GM04504 (cell line): ENCODE measurements at places on chromosomes 1 and 21.

DNA sequence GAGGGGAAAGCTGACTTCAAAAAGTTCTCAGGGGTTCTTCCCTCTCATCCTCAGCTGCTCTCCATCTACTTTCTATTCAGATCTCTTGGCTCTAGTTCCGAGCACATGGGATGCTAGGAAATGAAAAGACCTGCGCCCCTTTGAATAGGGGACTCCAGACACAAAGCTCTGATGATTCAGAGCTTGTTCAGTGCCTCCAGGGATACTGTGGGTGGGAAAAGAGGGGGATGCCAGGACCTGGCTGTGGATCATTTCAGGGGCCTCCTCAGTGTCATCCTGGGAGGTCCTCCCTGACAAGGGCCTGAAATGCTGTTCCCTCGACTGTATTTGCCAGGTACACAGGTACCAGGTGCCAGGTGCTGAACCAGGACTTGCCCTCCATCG, 943 bp upstream of the KIAA0040 start:
- DNase-seq, result no peak

GRCh38 chr1:108947871-108948525, 15.3 kb downstream of the CLCC1 start:
- DNase-seq, result no peak

DNA sequence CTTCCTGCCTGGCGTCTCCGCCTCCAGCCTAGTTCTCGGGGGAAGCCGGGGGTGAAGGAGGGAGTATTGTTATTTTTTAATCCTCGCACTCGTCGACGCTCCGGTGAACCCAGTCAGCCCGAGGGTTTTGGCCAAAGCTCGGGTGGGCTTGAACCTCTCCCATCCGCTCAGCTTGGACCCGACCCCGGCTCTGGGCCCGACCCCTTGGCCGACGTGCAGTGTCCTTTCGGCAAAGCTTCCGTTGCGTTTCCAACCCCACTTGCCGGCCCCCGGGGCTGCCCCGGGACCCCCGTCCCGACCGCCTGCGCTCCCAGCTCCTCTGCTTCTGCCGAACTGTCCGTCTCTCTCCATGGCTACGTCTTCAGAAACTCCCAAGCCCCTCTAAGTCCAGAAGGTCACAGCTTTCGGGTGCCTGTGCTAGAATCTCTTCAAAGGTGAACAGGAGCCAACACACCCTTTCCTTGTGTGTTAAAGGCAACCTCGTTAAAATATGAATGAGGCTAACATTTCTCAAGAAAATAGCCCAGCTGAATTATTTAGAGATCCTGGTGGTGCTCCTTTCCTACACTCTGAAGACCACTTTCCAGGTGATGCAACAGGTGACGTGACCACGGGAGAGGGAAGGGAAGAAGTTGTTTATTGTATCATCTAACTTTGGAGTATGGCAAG, 647 bp downstream of the DESI2 start:
- DNase-seq, result no peak

DNA sequence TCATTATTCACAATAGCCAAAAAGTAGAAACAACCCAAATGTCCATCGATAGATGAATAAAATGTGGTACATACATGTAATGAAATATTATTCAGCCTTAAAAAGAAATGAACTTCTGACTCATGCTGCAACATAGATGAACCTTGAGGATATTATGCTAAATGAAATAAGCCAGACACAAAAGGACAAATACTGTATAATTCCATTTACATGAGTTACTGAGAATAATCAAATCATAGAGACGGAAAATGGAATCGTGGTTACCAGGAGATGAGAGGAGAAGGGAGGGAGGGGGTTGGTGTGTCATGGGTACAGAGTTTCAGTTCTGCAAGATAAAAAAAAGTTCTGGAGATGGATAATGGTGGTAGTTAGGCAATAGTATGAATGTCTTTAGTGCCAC, 184.1 kb downstream of the PSMG1 start:
- DNase-seq, result no peak

GRCh38 chr1:68232289-68233148, at the start of gene WLS:
TSS of gene WLS (minus strand) at chr1:68232523. CDS start at chr1:68232299, 224 bp downstream.
- DNase-seq, result no peak
